ENCODE measurements at places on chromosomes 4 and X. TPM values are rescaled to one million over a fixed set of nuclear protein-coding genes. Genes with fewer than 3 reads are reported as not detected.

GRCh38 chrX:119427024-119427794 lies 28.1 kb downstream of the SLC25A43 start:
- DNase-seq = no peak

DNA sequence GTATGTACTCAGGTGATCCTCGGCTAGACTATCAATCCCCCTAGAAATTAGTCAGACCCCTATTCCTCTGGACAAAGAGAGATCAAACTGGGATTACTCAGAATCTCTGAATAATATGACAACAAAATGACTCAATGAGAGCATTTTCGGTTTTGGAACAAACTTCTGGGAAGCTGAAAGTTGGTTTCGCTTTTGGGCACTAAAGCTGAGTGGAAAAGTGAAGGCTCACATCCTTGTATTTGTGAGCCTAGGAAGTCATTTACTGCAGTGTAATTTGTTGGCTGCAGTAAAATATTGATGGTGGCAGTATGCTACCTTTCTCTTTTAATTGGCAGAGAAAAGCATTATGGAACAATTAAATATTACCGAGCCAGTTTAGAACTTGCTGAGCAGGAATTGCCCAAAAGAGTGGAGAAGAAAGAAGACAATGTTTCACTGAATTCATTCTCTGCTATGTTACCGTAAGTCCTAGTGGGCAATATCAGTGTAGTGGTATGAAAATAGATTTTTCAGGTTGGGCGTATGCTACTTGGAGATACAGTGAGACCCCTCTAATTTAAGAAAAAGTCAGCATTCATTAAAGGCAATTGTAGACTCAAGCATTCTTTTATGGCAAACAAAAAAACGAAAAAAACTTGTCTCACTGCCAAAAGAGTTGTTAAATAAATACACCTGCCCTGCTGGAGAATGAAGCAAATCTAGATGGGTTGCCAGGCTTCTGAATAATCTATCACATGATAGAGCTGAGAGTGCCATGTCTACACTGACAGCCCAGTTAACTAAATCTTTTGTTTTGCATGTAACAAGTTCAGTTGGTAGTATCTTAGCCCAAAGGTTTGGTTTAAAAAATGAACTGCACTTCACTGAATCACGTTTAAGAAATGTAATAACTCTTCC lies 69.6 kb downstream of the AGTR2 start:
- no peak for DNase-seq

The SHISA3 gene
- 1.6 TPM for total RNA-seq

DNA sequence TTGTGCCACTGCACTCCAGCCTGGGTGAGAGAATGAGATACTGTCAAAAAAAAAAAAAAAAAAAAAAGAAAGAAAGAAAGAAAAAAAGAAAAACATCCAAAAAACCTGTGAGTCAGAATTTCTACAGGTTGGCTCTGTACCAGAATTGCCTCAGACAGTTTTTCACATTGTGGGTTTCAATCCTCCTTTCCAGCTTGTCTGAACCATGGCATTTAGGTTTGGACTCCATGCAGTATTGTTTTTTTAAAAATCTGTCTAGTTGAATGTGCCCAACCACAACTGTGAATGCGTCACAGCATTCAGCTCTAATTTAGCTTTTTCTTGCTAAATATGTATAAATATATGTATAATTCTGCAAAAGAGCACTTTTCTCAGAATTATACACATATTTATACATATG lies 31.4 kb upstream of the ARSH start:
- no peak for DNase-seq

GRCh38 chrX:86349115-86349514 lies 200.9 kb downstream of the DACH2 start:
- DNase-seq = no peak

The LRPAP1 gene
- total RNA-seq = 57.9 TPM

The ADH1A gene
- total RNA-seq = not detected

Data from H7 (cell line).